ENCODE measurements at places on chromosomes 7 and 10.

DNA sequence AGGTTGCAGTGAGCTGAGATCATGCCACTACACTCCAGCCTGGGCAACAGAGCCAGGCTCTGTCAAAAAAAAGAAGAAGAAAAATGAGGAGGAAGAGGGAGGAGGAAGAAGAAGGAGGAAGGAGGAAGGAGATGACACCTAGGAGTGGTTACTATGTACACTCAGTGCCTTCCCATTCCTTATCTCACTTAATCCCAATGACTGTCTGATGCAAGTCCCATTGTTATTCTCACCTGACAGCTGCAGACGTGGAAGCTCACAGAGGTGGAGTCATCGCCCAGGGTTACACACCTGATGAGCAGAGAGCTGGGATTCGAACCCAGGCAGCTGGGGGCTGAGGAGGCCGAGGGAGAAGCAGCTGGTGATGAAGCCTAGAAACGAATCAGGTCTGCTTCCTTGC is 258.8 kb downstream of the SNX10 start:
- no peak for DNase-seq

DNA sequence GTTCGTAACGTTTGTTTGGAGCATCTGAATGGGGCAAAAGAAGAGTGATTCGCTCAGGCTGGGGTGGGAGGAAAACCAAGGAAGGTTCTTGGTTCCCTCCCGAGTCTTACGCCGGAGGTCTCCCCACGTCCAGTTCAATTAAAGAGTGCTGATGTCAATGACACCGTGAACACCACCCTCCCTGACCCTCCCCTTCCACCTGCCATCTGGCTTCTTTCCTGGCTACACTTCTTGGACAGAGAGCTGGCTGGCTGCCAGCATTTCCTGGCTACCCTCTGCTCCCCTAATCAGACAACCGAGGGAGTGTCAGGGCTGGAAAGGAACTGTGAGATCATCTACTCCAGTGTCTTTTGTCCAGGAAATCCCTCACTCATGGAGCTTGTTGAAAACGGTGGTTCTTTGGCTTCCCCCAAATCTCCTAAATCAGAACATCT is 24.1 kb upstream of the FFAR4 start:
- peak; percentile 71 for DNase-seq

DNA sequence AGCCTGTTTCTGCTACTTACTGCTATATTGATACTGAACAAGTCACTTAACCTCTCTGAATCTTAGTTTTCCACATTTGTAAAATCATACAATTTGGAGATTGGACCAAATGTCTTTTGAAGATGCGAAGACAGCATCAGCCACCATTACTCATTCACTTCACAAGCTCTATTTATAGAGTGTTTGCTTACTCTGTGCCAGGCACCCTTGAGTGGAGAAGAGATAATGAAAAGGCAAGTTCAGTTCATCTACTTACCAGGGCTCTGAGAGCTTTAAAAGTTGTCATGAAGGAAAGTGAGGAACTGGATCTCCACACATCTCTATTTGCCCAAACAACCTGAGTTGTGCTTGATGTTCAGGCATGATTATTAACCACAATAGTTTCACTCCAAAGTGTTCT is 277.5 kb downstream of the CSTF2T start:
- no peak for DNase-seq

DNA sequence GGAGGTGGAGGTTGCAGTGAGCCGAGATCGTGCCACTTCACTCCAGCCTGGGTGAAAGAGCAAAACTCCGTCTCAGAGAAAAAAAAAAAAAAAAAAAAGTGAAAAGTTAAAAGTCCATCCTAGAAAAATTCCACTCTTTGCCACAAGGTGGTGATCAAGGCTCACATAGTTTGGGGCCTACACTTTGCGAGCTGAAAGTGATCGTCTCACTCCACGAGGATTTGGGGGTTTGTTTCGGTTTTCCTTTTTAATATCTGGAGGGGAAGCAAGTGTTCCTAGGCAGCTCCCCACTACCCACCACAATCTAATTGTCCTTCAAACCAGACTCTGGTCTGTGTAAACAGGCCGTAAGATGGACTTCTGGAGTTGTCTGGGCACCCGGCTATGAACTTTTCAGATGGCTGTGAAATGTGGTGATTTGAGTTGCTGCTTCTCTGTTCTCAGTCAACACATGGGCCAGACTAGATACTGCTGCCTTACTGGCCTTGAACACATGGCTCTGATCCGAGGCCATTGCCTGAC is 27.1 kb downstream of the PRLHR start:
- DNase-seq, result no peak

- DNase-seq, result no peak
Observed at GRCh38 chr10:79145517-79146470, 77.0 kb downstream of the ZMIZ1 start.

DNA sequence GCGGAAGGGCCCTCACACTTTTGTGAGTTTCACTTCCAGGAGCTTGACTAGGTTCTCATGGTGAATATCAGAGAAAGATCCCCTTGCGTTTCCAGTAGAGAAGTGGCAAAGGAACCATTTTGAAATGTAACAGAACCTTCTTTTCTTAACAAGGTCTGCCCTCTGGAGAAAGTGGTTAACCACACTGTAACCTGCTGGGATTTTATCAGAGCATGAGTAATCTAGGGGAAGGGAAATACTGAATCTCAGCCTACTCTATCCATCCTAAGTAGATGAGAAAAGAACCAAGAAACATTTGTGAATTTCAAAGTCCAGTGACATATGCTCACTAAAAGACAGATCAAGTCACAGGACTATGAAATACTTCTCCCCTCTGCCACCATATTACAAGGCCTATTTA is 235.5 kb downstream of the ZEB1 start:
- DNase-seq, result no peak

DNA sequence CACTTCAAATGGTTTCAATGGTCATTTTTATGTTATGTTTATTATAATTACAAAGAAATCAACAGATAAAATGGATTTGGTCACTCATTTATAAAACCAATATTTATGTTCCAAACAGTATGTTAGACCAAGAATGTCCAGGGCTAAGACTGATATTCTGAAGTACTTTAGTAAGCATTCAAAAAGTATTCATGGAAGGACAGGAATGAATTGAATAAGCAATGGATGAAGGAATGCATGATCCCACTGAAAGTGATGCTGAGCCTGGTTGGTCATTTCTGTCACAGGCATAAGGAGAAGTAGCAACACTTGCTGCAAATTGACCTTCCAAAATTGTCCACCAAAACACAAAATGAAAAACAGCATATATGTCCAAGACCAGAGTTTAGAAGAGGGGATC is 189.0 kb upstream of the CELF2 start:
- DNase-seq, result no peak

- DNase-seq, result no peak
Observed at GRCh38 chr7:42192851-42193461, 44.1 kb downstream of the GLI3 start.

DNA sequence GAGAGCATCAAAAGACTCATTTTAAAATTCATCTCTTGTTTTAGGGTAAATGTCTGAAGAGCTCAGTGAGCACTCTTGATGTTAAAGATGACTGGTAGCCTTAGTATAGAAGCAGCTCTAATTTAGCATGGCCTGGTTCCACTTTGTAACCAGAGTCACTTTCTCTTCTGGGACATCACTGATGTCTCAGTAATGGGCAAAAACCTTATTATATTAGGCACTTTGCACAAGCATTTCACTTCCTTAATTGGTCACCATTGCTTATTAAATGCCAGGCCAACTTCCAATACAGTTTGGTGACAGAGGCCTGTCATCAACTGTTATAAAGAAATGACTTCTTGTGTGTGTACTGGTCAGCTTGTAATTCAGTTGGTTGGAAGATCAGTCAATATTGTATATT is 53.0 kb downstream of the STEAP1B start:
- no peak for DNase-seq

DNA sequence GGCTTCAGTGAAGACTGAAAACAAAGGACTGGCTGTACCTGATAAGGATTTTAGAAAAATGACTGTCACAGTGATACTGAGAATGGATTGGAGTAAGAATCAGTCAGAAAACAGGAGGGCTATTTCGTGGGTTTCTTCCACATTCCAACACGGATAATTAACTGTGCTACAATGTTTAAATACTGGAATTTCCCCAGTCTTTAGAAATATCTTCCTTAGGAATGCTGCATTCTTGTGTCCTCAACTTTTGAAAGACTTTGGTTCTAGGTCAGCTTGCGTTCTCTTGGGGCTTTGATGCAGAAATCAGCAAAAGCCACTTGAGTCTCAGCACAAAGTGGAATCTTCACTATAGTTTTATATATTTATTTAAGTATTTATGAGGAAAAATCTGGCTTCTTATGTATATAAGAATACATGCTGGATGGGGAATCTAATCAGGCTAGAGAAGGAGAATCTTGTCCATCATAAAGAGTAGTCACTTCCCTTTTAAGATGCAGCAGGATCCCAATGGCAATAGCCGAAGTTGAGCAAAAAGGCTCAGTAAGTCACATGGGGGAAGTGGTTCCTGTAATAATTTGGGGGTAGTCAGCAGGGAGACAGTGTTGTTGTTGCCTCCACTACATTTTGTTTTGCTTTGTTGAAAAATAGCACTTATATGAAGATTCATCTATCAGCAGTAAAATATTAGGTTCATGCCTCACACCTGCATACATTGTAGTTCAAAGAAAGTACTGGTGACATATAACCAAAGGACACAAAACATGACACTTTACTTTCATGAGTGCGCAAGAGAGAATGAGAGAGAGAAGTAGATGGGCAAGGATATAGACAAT is 86.0 kb downstream of the CH25H start:
- DNase-seq, result no peak

GRCh38 chr10:126264102-126265018 is 123.9 kb downstream of the ADAM12 start:
- no peak for DNase-seq

DNA sequence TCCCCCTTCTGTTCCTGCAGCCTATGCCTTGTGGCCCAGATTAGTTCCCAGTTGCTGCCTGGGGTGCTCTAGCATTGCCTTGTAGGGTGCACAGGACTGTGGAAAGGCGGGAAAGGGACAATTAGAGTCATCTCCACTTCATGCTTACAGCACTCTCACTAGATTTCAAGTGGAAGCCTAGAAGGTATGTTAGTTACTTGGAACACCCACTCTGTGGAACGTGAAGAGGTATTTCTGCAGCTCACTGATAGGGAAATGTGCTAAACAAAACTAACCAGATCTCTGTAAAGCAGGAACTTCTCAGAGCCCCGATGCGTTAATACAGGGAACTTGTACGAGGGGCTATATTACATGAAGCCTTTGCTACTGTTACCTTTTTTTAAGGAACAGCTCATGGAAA is 19.4 kb downstream of the STMP1 start:
- DNase-seq, result no peak

GRCh38 chr7:112104120-112104519 is 102.1 kb downstream of the DOCK4 start:
- DNase-seq, result peak; percentile 85

All from NCI-H446 treated with DMSO at 0.1 percent for 48 hours (cell line).